ENCODE measurements at places on chromosomes 5 and 9.

DNA sequence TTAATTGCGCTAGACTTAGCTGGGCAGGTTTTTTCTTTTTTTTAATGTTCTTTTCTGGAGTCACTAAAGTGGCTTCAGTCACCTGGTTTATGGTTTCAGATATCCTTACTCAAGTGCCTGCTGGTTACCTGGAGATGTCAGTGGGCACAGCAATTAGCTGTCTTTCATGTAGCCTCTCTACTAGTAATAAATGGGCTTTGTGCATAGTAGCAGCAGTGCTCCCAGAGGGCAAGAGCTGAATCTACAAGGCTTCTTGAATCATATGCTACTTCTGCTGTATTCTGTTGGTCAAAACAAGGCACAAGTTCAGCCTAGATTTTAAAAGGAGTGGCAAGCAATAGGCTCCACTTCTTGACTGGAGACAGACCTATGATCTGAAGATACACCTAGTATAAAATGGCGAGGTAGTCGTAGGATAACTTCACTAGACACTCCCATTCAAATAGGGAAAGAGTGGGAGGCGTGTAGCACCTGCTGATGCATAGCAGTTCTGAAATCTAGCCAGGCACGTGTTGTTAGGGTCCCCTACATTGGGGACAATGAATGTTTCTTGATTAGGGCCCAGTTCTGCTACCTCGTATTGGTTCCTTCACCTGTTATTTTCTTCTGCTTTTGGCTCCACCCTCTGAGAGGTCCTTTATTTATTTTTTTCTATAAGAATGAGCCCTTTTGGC, 7.0 kb downstream of the SCAMP1 start:
- no peak for DNase-seq

GRCh38 chr5:115456056-115456455, 88.5 kb downstream of the FEM1C start:
- no peak for DNase-seq

DNA sequence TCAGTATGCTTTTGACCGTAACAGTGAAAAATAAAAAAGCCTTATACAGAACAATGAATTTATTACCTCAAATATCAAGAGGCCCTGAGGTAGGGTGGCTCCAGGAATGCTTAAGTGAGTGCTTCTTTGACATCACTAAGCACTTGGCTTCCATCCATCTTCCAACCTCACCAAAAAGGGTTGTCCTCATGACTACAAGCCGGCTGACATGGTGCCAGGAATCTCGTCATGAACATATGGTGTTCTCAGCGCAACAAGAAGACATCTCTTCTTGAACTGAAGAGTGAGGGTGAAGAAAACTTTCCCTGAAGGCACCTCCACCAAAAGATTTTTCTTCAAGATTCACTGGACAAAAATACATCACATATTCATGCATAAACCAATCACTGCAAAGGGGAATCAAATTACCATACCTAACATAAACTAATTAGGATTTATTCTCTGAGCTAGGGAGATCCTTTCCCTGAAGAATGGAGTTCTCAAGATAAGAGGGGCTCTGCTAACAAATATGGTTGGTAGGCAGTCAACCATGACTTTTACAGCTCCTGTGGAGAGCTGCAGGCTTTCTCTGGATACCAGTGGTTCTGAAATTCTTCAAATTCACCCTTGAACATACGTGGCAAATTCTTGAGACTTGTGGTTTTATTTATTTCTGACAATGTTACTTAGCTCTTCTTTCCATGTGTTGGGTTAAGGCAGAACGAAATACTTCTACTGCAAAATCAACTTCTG, 49.5 kb downstream of the AGXT2 start:
- no peak for DNase-seq

DNA sequence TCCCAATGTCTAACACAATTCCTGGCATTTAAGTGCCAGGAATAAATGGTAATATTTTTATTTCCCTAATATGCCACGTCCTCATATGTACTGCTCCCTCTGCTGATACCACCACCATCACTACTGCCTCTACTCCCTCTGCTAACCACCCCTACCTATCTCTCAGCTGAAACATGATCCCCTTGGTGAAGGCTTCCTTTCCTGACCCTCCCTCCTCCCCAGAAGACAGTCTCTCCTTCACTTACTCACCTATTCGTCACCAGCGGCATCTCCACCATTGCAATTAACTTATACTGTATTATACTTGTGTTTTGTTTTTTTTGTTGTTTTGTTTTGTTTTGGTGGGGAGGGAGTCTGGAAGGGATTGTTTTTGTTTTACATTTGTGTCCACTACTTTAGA, 4.8 kb downstream of the DENND1A start:
- DNase-seq = no peak

GRCh38 chr9:100784755-100785154, 206.9 kb downstream of the CAVIN4 start:
- DNase-seq = no peak

DNA sequence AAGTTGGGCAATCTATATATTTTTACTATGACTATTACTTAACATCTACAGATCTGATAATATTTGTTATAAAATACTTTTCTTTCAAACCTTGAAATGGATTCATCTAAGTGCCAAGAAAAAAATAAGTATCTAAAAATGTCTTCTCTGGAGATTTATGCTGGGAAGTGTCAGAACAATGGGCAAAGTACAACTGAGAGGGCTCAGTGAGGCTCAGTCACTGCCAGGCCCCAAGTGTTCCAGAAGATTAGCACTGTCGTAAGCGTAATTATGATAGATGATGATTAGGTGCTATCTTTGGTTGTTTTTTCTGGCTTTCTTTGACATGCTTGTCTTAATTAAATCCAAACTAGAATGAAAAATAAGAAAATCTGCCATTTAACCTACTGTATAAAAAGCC, 72.2 kb upstream of the ADAMTS19 start:
- no peak for DNase-seq

Data from pulmonary artery endothelial cell (primary cell).